T-helper 17 cell (primary cell): ENCODE measurements at places on chromosomes 16 and 17. TPM values are rescaled to one million over a fixed set of nuclear protein-coding genes. Genes with fewer than 3 reads are reported as not detected.

GRCh38 chr17:2238432-2239169, 65.0 kb downstream of the SMG6 start:
- no peak overlapping the region for H3K4me3 ChIP-seq
- H3K36me3 ChIP-seq: peaks cover 3% of the 10 kb centered on the region
- no peak overlapping the region for H3K27ac ChIP-seq

- peaks cover 77% of the 10 kb centered on the region for H3K27me3 ChIP-seq
- peaks cover 11% of the 10 kb centered on the region for H3K4me1 ChIP-seq
- no peak overlapping the region for H3K27ac ChIP-seq
- peaks cover 8% of the 10 kb centered on the region for H3K36me3 ChIP-seq
Measured at GRCh38 chr17:50627782-50628601, 6.7 kb upstream of the ABCC3 start.

- H3K36me3 ChIP-seq: no peaks in the 10 kb centered on the region
- no peak overlapping the region for H3K27ac ChIP-seq
- DNase-seq: no peak
- H3K4me3 ChIP-seq: no peak overlapping the region
- peaks cover 20% of the 10 kb centered on the region for H3K27me3 ChIP-seq
Measured at GRCh38 chr17:80513892-80514291, 30.7 kb upstream of the RPTOR start.

GRCh38 chr16:9545522-9546437, 454.3 kb downstream of the HAPSTR1 start:
- DNase-seq: no peak
- H3K4me3 ChIP-seq: no peak overlapping the region
- no peak overlapping the region for H3K27ac ChIP-seq
- H3K4me1 ChIP-seq: no peaks in the 10 kb centered on the region
- no peaks in the 10 kb centered on the region for H3K36me3 ChIP-seq
- no peaks in the 10 kb centered on the region for H3K27me3 ChIP-seq

The MEIOB gene
- total RNA-seq: not detected

- H3K36me3 ChIP-seq: peaks cover 5% of the 10 kb centered on the region
- DNase-seq: no peak
- H3K27ac ChIP-seq: peak overlapping the region; percentile 37
- H3K27me3 ChIP-seq: no peaks in the 10 kb centered on the region
- H3K4me1 ChIP-seq: peaks cover 14% of the 10 kb centered on the region
Measured at GRCh38 chr16:3476409-3476808, 18.9 kb downstream of the C16orf90 start.

- H3K36me3 ChIP-seq: no peaks in the 10 kb centered on the region
- H3K4me1 ChIP-seq: peaks cover 4% of the 10 kb centered on the region
- peaks cover 14% of the 10 kb centered on the region for H3K27me3 ChIP-seq
- no peak for DNase-seq
- H3K27ac ChIP-seq: no peak overlapping the region
- no peak overlapping the region for H3K4me3 ChIP-seq
Measured at GRCh38 chr16:85296859-85297660, 184.8 kb upstream of the CIBAR2 start.

DNA sequence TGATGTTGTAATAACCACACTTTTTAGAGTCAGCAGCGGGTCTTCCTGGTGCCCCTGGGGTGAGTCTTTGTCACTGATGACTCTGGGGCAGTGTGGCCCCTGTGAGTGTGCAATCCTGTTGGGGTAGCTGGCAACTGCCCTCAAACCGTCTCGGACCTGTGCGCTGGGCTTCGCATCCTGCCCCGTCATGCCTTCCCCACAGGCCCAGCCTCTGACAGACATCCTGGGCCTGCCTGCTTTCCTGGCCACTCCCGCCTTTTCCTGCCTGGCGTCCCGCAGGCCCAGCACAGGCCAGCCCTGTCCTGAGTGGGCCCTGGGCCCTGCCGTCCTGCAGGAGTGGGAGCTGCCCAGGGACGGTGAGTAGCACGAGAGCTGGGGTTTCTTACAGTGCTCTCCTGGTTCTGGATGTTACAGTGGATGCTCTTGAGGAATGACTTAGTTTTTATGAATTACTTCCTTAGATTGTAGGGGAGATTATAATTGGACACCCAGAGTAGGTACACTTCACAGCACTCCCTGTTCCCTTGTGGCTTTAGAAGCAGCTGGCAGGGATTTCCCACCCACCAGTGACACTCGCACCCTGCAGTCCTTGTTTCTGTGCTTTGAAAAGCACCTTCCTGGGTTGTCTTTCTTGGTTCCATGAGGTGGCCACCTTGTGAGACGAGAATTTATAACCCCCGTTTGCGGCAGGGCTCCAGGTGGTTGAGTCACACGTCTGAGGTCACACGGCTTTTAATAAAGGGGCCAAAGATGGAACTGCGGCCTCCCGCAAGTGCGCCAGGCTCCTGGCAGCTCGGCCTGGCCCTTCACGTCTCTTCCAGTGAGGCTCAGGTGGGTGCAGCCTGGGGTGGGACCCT, 50.0 kb upstream of the CAPN15 start:
- no peak for DNase-seq
- no peaks in the 10 kb centered on the region for H3K36me3 ChIP-seq
- H3K27me3 ChIP-seq: no peaks in the 10 kb centered on the region
- H3K4me1 ChIP-seq: peaks cover 2% of the 10 kb centered on the region
- no peak overlapping the region for H3K4me3 ChIP-seq

DNA sequence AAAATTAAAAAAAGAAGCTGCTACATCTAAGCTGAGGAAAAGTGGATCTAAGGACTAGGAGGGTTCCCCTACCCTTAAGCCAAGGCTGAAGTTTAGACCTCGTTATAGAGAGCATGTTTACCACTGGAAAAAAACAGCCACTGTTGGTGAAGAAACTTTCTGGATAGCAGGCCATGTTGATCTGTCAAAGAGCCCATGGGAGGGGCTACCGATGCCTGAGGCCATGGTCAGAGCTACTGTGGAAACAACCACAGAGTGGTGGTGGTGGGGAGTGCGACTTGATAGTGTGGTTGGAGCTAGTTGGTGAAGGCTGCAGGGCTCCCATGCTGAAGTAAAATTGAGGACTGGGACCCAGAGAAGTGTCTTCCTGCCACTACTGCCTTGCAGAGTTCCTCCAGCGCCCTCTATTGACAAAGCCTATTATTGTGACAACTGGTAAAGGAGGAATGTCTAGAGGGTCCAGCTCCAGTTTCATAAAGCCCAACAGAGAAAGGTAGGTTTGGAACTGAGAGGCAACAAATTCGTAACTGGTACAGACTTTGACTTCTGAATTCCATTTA, 12.7 kb upstream of the FAM20A start:
- H3K27ac ChIP-seq: no peak overlapping the region
- no peak for DNase-seq
- no peak overlapping the region for H3K4me3 ChIP-seq

The SRCIN1 gene
- total RNA-seq: 0.52 TPM

The TERB1 gene
- total RNA-seq: 0.40 TPM

- H3K4me1 ChIP-seq: peaks cover 8% of the 10 kb centered on the region
- H3K27me3 ChIP-seq: peaks cover 24% of the 10 kb centered on the region
- no peaks in the 10 kb centered on the region for H3K36me3 ChIP-seq
- no peak for DNase-seq
Measured at GRCh38 chr17:27384261-27384701, 72.0 kb upstream of the KSR1 start.

GRCh38 chr17:27320222-27320560, 26.3 kb downstream of the WSB1 start:
- DNase-seq: no peak
- H3K4me1 ChIP-seq: peaks cover 4% of the 10 kb centered on the region
- peaks cover 5% of the 10 kb centered on the region for H3K36me3 ChIP-seq
- H3K27ac ChIP-seq: no peak overlapping the region

GRCh38 chr16:60815033-60815432, 1221.2 kb downstream of the CDH8 start:
- H3K27ac ChIP-seq: no peak overlapping the region
- H3K36me3 ChIP-seq: no peaks in the 10 kb centered on the region
- no peak for DNase-seq

DNA sequence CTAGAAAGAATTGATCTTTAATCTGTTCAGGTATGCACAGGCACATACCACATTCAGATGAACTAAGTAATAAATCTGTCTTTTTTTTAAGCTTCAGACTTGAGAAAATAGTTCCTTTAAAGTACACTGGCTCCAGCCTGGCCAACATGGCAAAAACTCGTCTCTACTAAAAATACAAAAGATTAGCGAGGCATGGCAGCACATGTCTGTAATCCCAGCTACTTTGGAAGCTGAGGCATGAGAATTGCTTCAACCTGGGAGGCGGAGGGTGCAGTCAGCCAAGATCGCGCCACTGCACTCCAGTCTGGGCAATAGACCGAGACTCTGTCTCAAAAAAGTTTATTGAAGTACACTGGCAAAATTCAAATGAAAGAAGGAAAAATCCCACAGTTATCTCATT, 111.0 kb upstream of the NETO2 start:
- no peaks in the 10 kb centered on the region for H3K27me3 ChIP-seq
- peaks cover 13% of the 10 kb centered on the region for H3K36me3 ChIP-seq
- no peak overlapping the region for H3K4me3 ChIP-seq
- no peak overlapping the region for H3K27ac ChIP-seq
- H3K4me1 ChIP-seq: peaks cover 4% of the 10 kb centered on the region
- DNase-seq: no peak

GRCh38 chr16:70594569-70594968, 51.8 kb upstream of the IL34 start:
- no peaks in the 10 kb centered on the region for H3K36me3 ChIP-seq
- H3K27me3 ChIP-seq: no peaks in the 10 kb centered on the region
- H3K4me3 ChIP-seq: no peak overlapping the region
- DNase-seq: no peak
- no peak overlapping the region for H3K27ac ChIP-seq

- H3K4me3 ChIP-seq: no peak overlapping the region
- no peak overlapping the region for H3K27ac ChIP-seq
- no peaks in the 10 kb centered on the region for H3K36me3 ChIP-seq
- H3K4me1 ChIP-seq: no peaks in the 10 kb centered on the region
- DNase-seq: no peak
Measured at GRCh38 chr16:83651871-83652270, 155.9 kb upstream of the HSBP1 start.

DNA sequence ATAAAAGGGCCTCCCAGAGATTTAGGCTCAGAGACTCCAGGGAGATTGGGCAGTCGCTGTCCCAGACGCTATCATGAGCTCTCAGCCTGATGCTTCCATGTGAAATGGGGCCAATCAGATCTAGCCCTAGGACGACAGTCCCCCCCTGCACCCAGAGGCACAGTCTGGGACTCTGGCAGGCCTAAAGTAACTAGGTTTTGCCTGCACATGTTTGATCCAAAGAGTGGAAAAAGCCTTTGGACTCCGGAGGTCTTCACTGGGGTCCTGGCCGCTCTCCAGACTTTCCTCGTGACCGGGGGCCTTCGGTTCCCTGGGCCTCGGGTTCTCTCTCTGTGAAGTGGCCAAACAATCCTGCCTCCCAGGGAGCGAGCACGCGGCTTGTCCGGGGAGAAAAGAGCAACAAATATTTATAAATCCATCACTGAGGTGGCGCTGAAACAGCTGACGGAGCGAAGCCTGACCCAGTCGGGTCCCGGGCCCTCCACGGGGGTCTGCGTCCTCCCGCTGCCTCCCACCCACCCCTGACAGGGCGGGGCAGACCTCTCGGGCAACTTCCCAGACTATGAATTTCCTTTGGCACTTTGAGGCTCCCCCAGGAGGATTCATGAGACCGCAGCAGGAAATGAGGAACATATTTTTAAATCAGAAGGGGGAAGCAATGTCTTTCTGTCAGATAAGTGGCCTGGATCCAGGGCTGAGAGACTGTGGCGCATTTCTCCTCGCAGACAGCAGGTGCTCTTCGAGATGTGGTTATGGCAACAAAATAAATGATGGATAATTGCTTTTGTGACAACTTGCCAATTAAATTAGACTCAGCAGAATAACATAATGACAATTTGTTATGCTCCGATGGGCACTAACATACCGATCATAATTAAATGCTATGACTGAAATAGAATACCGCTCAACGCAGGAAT, 38.9 kb downstream of the MRPS23 start:
- peaks cover 61% of the 10 kb centered on the region for H3K27me3 ChIP-seq
- no peak for DNase-seq
- peaks cover 14% of the 10 kb centered on the region for H3K4me1 ChIP-seq
- H3K4me3 ChIP-seq: no peak overlapping the region

DNA sequence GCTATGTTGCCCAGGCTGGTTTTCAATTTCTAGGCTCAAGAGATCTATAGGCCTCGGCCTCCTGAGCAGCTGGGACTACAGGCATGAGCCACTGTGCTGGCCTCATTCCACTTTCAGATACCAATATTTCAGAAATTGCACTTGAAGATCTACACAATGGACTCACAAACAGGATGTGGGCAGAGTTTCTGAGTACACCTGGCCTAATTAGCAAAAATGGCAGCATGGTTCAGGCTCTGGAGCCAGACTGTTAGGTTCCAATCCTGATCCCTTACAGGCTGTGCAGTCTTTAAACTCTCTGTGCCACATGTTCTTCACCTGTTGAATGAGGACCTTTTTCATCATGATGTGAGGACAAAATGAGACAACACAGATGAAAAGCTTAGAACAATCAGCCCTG, 32.2 kb downstream of the RNF157 start:
- H3K27ac ChIP-seq: peak overlapping the region; percentile 83
- H3K27me3 ChIP-seq: no peaks in the 10 kb centered on the region
- peaks cover 12% of the 10 kb centered on the region for H3K36me3 ChIP-seq
- H3K4me1 ChIP-seq: peaks cover 43% of the 10 kb centered on the region

The KATNB1 gene
- total RNA-seq: 27.3 TPM

DNA sequence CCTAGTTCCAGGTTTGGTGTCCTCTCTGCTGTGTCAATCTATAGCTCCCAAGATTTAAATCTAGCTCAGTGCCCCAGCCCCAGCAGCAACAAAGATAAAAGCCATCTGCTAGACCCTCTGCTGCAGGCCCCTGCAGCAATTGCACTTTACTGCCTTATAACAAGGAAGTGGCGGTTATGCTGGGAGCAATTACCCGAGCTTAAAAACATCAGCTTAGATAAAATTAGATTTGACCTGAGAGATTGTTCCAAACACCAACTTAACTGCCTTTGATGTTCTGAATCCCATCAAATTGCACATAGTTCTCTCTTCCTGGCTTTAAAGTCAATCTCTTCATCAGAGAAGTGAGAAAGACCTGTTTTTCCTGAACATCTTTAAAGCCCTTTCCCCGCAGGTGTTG, 62.4 kb upstream of the SHISA6 start:
- no peaks in the 10 kb centered on the region for H3K27me3 ChIP-seq
- H3K4me1 ChIP-seq: no peaks in the 10 kb centered on the region
- no peak for DNase-seq

The KRT20 gene
- total RNA-seq: not detected

The CFAP97D1 gene
- total RNA-seq: not detected

- H3K4me1 ChIP-seq: no peaks in the 10 kb centered on the region
- H3K27ac ChIP-seq: no peak overlapping the region
- H3K27me3 ChIP-seq: no peaks in the 10 kb centered on the region
- H3K36me3 ChIP-seq: no peaks in the 10 kb centered on the region
- H3K4me3 ChIP-seq: no peak overlapping the region
- no peak for DNase-seq
Measured at GRCh38 chr16:64150193-64150592, 971.7 kb downstream of the CDH11 start.

The MAFG gene
- 15.4 TPM for total RNA-seq

- no peak for DNase-seq
- H3K36me3 ChIP-seq: peaks cover 5% of the 10 kb centered on the region
- H3K4me3 ChIP-seq: no peak overlapping the region
- H3K27ac ChIP-seq: no peak overlapping the region
Measured at GRCh38 chr16:84844049-84844350, 24.2 kb downstream of the CRISPLD2 start.

The MGAT5B gene
- 1.4 TPM for total RNA-seq
